ENCODE measurements at places on chromosomes 4 and X.

GRCh38 chr4:175559126-175559525 lies 252.9 kb downstream of the GPM6A start:
- DNase-seq = no peak

GRCh38 chr4:181566490-181566889 lies 676.7 kb upstream of the TENM3 start:
- DNase-seq = no peak

- no peak for DNase-seq
These were observed 596.3 kb upstream of the TENM3 start for GRCh38 chr4:181646864-181647263.

DNA sequence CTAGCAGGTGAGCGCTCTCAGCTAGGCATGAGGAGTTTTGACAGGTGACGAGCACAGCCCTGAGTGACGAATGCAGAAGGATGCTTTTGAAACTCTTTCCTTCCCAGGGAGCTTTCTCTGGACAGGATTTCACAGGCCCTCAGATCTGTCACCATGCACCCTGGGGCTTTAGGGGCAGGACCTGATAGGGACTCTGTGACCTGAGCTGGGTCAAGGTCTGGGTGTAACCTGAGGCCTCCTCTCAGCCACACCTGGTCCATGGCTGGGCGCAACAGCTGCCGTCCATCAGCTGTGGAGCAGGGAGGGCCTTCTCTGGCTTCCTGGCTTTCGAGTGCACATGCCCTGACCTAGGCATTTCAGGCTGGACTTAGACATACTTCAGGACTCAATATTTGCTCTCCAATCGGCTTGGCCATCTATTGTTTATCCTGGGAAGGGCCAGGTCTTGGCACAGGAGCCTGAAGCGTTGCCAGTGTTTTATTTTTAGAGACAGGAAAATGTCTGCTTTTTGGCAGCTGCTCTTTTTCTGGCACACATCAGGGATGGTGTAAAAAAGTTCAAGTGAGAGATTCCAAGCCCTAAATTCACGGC lies 56.4 kb downstream of the C4orf51 start:
- no peak for DNase-seq

GRCh38 chr4:100509386-100509785 lies 8.4 kb downstream of the EMCN start:
- DNase-seq = no peak

- no peak for DNase-seq
These were observed 4.9 kb upstream of the CPLX1 start for GRCh38 chr4:830601-831482.

DNA sequence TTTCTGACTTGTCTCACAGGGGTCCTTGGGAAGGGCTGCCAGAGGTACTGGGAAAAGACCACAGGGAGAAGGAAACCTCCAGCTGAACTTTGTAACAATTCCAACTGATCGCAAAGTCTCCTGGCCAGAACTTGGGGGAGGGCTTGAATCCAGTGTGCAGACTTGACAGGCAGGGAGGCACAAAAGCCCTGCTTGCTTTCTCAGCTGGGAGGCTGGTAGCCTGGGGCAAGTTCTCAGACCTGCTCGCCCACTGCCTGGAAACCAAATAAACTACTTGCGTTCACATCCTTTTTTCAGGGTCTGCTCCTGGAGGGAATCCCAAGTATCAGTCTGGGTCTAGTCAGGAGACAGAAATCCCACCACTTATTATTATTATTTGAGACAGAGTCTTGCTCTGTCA lies 48.0 kb upstream of the CASK start:
- DNase-seq = no peak

- DNase-seq = no peak
These were observed 32.0 kb downstream of the HAND2 start for GRCh38 chr4:173498023-173498422.

DNA sequence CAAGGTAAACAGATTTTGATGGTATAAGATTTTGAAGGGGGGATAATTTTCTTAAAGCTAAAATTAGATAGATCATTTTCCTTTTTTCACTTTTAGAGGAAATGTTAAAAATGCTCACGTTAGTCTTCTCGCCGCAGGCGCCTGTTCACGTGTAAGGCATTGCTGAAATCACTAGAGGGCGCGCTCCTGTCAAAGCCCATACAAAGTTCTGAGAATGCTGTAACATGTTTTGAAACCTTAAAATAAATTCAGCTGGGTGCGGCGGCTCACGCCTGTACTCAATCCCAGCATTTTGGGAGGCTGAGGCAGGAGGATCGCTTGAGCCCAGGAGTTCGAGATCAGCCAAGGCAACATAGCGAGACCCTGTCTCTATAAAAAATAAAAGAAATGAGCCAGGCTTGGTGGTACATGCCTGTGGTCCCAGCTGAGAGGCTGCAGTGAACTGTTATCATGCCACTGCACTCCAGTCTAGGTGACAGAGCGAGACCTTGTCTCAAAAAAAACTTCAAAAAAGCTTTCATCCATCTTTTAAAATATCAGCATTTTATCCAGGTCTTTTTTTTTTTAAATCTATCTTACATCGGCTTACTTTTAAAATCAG lies 138.0 kb downstream of the RBMX2 start:
- DNase-seq = no peak

GRCh38 chr4:74009307-74009706 lies 10.8 kb upstream of the CXCL5 start:
- DNase-seq = no peak

GRCh38 chrX:16212024-16212423 lies 44.7 kb downstream of the MAGEB17 start:
- no peak for DNase-seq

DNA sequence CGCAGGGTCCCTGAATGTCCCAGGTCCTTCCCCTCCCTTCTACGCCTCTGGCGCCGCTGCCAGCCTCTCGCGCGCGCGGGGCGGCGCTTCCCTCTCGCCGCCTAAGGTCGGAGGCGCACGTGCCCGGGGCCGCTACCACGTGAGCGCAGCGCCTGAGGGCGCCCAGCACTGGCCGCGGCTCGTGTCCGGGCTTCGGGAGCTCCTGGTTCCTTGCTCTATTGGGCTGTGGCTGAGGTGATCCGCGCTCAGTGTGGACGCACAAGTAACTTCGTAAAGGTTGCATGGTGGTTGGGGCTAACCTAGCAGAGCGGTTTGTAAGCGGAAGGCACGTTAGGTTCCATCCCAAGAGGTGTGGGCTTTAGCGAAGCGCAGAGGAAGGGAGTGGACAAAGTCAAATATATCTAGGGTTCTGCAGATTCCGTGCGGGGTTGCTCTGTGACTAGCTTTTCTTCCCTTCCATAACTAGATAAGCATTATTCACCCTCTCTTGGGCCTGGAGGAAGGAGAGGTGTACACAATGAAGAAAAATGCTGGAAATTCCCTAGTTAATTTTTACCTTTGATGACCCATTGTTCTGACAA lies 1.8 kb downstream of the TLL1 start:
- DNase-seq = no peak

DNA sequence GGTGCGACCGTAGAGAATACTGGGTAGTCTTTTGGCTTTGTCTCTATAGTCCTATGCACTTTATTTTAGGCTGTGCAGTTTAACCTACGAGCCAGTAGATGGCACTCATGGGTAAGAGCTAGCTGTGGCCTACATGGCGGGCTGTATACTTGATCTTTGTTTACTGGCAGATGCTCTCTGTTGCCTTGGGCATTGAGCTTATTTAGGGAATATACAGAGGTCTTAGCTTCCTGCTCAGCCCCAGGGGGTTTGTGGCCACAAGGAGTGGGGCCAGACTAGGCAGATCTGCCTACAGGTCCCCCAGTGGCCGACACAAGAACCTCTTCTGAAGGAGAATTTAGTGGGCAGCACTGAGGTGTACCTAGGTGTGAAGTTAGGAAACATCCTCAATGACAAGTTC lies 227.6 kb upstream of the HDX start:
- no peak for DNase-seq

GRCh38 chr4:82901183-82901718 lies 716 bp downstream of the THAP9 start:
- DNase-seq = no peak

- DNase-seq = no peak
These were observed 83.2 kb downstream of the RBM47 start for GRCh38 chr4:40546506-40546905.

GRCh38 chr4:75498041-75498440 lies 16.2 kb downstream of the RCHY1 start:
- DNase-seq = no peak

- DNase-seq = no peak
These were observed 8.9 kb upstream of the HTRA3 start for GRCh38 chr4:8260656-8261111.

DNA sequence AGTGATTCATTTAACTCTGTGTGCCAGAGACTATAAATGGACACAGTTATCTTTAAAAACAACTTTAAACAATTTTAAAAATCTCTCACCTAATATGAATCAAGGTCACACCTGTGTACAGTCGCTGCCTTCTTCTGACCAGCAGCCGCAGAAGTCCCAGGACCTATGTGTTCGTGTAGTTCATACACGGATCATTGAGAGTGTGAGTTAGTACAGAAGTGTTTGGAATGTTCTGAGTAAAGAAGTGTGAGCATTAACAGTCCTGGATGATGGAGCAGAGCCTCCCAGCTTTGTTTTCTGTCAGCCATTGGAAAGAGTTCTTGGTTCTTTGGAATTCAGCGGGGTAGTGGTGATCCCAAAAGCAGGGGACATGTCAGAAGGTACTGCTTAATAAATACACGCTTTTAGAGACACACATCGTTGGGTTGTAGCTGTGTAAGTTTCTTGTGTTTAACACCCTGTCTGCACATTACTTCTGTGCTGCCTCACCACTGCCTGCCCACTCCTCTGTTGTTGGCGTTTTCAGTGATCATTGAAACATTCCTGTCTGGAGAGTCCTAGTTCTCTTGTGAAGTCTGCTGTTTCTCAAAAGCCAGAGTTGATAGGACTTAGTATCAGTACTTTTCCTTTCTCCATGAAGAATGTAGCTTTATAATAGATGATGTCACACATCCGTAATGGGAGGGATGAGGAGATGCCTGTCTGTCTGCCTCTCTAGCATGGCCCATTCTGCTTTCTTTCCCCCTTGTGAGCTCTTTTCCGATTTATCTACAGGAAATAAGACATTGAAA lies 90.6 kb downstream of the PTTG2 start:
- DNase-seq = no peak

DNA sequence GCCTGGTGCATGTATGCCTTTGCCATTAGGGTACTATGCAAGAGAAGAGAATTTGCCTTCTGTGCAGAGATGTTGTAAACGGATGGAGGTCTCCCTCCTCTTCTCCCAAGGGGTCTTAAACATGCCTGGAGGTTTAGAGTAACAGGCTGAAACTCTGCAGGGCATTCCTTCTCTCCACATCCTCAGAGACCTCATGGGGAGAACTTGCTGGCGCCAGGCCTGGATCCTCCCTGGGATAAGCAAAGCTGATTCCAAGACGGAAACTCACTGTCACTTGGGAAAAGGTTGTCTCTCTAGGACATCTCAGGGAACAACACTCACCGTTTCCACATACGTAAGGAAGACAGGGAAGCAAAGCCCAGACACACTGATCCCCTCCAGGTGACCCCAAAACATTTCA lies 76.9 kb upstream of the GPM6B start:
- DNase-seq = no peak

GRCh38 chrX:114037515-114037914 lies 546.4 kb upstream of the HTR2C start:
- no peak for DNase-seq

DNA sequence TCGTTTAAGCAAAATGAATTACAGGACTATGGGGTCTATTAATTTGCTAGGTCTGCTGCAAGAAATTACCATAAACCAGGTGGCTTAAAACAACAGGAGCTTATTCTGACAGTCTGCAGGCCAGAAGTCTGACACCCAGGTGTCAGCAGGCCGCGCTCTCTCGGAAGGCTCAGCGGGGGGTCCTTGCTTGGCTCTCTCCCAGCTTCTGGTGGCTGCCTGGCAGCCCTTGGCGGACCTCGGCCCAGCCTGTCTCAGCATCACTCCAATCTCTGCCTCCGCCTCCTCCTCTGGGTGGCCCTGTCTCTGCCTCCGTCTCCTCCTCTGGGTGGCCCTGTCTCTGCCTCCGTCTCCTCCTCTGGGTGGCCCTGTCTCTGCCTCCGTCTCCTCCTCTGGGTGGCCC lies 580.5 kb upstream of the FAT1 start:
- no peak for DNase-seq

DNA sequence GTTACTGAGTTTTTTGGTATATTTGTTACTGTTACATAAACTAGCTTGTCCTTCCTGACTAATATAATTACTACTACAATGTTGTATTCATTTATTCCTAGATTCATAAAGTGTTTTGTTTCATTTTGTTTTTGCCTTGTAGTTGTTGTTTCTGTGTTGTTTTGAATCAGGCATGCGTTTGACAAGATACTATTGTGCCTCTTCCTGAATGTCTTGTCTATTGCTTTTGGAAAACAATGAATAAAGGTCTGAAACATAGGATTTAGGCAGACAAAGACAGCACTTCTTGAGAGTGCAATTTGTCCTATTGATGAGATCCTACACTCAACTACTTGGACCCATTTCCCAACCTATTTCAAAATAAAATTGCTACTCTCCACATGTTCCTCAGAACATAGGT lies 630.4 kb upstream of the BOD1L1 start:
- no peak for DNase-seq

GRCh38 chrX:29496636-29497180 lies 718.7 kb upstream of the MAGEB2 start:
- no peak for DNase-seq

DNA sequence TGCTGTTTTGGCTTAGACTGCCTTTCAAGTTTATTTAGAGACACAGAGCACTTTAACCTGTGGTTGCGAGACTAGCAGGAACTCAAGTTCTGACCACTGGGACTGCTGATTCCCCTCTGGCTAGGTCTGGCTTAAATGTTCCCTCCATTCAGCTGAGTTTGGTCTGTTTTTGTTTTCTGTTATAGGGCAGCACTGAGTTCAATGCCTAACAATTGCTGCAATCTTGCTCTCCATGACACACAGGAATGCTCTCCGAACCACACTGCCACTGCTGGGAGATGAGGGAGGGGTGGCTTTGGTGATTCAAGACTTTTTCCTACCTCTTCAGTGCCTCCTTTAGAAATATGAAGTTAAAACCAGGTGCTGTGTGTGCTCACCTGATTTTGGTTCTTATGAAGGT lies 106.3 kb upstream of the EOLA2 start:
- no peak for DNase-seq

DNA sequence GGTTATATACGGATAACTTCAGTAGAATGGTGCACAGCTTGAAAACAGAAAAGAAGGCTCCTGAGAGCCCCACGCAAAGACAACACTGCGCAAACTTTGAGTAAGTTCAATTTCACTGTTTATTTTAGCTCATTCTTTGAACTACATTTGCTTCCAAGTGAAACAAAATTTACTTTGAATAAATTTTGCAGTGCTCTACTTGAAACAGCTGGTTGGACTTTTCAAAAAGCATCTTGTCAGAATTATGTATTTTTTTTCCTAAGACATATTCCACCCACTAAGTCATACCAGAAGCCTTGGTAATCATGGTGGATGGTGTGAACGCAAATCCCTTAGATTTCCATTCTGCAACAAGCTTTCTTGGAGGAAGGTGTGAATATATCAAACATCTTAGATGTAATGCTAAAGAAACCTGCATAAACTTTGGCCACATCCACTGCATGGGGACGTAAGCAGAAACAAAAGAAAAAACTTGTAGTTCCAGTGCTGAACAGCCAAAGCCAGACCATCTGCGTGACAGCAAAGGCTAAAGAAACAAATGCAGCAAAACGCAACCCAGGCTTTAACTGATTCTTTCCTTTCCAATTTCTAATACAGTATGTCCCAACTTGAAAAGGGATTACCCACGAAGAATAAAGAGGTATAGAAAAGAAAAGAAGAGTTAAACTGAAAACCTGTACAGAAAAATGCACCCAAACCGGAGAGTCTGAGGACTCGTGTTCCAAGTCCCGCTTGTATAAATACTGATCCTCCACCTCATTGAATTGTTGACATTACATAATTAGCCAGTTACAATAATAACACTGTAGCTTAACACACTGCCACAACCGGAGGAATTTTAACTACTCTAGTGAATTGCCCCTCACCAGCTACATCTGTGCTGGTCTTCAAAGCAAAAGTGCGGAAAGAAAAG lies 90.9 kb downstream of the SH3RF1 start:
- DNase-seq = no peak
